ENCODE measurements at places on chromosomes 16 and 17.

DNA sequence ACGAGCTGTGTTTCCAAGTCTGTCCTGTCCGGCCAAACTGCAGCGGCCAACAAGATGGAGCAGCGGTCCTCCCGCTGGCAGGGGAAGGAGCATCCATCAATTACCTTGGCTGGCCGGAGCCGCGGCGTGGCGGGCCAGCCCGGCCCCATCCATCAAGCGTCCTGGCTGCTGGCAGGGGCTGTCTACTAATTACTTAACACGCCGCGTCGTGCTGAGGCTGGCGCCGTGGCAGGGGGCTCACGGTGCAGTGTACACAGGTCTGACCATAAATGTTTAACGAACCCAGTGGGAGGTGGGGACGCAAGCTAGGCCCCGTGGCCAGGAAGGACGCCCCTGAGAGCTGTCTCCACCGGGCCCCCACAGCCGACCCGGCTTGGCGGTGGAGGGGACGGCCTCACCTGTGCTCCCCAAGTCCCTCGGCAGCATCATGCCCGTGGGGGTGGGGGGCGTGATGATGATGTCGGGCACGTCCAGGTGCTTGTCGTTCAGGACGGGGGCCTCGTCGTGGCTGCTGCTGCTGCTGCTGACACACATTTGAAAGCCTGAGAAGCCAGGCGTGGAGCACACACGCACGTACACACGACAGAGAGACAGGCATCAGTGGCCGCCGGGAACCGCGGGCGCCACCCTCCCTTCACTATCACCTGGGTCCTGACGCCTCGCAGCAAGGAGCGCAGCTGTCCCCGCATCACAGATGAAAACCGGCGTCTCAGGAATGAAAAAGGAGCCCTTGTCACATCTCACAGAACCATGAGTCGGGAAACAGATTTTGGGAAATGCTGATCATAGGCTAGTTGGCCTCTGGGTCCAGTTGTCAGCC is 21.2 kb upstream of the GINS2 start:
- no peak for DNase-seq

DNA sequence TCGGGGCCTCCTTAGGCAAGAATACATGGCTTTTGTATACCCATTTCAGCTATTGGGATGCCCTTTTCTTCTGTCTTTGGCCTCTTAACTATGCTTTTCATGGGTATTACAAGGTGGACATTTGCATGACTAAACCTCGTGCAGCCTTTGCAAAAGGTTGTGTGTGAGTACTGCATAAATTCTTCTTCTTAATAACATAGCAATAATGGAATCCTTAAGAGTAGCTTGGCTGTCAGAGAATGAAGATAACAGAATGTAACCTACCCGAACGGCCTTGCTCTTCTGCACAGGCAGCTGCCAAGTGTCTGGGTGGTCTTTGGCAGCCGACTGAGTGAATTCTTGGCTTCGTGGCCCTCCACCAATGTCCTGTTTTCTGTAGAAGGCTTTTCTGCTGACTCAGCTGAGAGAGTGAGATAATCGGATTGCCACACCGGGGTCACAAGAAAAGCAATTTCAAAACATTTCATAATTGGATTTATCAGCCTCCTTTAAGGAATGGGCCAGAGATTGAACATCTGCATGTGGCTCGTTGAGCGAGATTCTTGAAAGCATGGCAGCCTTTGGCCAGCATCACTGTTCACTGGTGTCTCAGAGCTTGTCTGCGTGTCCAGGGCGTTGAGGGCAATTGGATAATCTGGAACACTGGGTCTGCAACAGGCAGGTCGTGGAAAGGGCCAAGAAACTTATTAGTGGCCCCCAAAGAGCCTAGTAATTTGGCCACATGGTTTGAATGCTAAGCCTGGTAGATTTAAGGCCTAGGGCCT is 13.4 kb downstream of the IRF8 start:
- no peak for DNase-seq

DNA sequence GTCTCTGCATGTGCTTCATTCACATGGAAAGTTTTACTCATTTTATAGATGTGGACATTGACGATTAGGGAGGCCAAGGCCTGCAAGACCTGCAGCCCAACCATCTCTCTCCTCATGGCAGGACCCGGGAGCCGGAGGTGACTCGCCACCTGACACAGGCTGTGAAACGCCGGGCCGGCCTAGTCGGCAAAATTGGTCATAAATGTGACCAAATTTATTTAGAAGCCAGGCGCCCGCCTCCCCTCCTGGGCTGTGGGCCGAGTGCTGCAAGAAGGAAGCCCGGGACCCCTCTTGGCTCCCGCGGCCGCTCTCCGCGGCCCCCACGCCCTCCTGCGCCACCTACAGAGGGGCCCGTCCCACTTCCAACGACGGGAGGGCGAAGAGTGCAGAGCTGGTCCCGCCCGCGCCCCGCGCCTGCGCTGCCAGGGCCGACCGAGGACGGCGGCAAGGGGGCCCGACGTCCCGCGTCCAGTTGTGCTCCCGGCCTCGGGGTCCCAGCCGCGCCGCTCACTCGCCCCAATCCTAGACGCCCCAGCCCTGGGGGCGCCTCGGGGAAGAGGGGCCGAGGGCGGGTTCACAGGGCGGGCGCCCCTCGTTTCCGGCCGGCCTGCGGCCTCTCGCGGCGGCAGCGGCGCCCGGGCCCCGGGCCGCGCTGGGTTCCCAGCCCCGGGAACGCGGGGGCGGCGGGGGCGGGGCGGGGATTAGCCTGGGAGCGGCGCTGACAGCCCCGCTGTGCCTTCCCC is 47.5 kb downstream of the WNT3 start:
- DNase-seq, result peak; percentile 62

- DNase-seq, result no peak
Measured at GRCh38 chr16:52318302-52319009, 228.5 kb downstream of the TOX3 start.

GRCh38 chr17:66431910-66432309 is 129.5 kb downstream of the PRKCA start:
- DNase-seq, result no peak

DNA sequence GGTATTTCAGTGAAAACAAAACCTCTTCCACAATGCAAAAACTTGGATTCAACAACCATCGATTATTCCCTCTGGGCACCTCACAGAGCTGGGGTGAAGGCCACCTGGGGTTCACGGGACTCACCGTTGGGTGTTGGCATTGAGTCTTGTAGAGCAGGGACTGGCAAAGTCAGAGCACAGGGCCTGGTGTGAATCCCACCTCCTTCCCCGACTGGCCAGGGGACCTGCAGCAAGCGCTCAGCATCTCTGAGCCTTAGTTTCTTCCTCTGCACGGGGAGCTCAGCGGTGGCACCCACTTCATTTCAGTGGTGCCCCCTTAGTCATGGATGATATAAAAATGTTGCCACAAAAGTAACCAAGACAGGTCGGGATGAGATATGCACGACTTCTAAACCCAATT is 100.4 kb downstream of the METRNL start:
- DNase-seq, result no peak

Data from left ventricle myocardium superior (tissue), 1 donor.